ENCODE measurements at places on chromosomes 11 and 22. TPM values are rescaled to one million over a fixed set of nuclear protein-coding genes. Genes with fewer than 3 reads are reported as not detected.

The MS4A1 gene
- total RNA-seq = not detected

The CRYBB2 gene
- 0.66 TPM for total RNA-seq

The KCNE3 gene
- 4.7 TPM for total RNA-seq

DNA sequence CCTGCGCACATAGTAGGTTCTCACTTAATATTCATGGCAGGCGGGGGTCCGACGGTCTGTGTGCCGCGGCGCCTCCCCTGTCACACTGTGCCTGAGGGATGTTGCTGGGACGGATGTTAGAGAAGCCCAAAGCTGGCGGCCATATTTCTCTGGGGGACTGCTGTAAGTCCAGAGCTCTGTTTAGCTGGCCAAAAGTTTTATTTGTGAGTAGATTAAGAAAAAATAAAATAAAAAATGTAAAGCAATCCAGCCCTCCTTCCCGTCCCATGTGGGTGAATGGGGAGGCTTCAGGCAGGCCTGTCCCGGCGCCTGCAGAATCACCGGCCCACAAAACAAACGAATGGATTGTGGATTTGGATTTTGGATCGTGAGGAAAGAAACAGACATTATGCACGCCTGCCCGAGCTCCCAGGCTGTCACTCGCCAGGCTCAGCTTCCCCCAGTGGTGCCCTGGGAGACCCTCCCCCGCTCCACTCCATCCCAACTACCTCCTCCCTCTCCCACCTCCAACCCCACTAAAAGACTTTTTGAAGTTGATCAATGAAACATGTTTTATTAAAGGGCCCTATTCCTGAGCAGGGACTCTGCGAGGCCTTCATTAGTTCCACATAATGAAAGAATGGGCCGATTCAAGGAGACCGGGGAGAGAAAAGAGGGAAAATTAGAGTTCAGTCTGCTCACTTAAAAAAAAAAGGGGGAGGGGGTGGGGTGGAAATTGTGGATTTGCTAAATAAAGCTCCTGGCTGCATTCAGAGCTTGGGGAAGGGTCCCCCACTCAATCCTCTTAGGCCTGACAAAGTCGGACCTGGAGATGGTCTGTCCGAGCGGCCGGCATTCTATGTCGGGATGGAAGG is 20.4 kb upstream of the SCUBE1 start:
- no peak overlapping the region for H3K27ac ChIP-seq
- no peaks in the 10 kb centered on the region for H3K4me1 ChIP-seq
- H3K27me3 ChIP-seq = no peaks in the 10 kb centered on the region
- no peaks in the 10 kb centered on the region for H3K36me3 ChIP-seq
- DNase-seq = no peak
- H3K4me3 ChIP-seq = no peak overlapping the region

GRCh38 chr22:46250783-46251125 is 661 bp upstream of the CDPF1 start:
- H3K27ac ChIP-seq = peak overlapping the region; percentile 86
- H3K27me3 ChIP-seq = no peaks in the 10 kb centered on the region
- DNase-seq = no peak
- H3K4me3 ChIP-seq = peak overlapping the region; percentile 82
- no peaks in the 10 kb centered on the region for H3K4me1 ChIP-seq
- no peaks in the 10 kb centered on the region for H3K36me3 ChIP-seq

All from breast epithelium (tissue), 4 donors.